ENCODE measurements at places on chromosomes 16 and 17.

GRCh38 chr17:50943575-50943933 is 77.4 kb upstream of the TOB1 start:
- DNase-seq: no peak

- DNase-seq: no peak
Observed at GRCh38 chr17:81545160-81545949, 6.8 kb downstream of the FAAP100 start.

GRCh38 chr17:3663102-3664011 is 5.0 kb downstream of the TAX1BP3 start:
- no peak for DNase-seq

GRCh38 chr16:86261379-86261778 is 248.9 kb upstream of the FOXF1 start:
- DNase-seq: no peak

GRCh38 chr17:19718613-19719354 is 2.4 kb upstream of the SLC47A2 start:
- DNase-seq: no peak
